ENCODE measurements at places on chromosomes 11 and 22.

- DNase-seq = no peak
These were observed 51.6 kb downstream of the DGCR2 start for GRCh38 chr22:19070397-19071169.

DNA sequence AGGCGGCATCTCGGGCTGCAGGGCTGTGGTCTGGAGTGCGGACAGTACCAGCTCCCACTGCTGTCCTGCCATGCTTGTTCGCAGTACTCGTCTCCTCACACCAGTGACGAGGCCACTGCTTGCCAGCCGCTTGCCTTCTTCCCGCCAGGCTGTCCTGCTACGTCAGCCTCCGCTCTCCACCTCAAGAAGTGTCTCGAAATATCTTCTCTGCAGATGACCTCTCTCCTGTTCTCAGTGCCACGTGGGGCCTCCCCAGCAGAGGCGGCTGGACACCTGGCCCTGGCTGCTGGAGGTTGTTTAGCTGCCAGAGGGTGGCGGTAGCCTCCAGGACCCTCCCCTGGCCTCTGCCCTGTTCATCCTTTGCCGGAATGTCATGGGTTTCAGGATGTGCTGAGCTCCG, 3.1 kb upstream of the CCDC188 start:
- DNase-seq = no peak

DNA sequence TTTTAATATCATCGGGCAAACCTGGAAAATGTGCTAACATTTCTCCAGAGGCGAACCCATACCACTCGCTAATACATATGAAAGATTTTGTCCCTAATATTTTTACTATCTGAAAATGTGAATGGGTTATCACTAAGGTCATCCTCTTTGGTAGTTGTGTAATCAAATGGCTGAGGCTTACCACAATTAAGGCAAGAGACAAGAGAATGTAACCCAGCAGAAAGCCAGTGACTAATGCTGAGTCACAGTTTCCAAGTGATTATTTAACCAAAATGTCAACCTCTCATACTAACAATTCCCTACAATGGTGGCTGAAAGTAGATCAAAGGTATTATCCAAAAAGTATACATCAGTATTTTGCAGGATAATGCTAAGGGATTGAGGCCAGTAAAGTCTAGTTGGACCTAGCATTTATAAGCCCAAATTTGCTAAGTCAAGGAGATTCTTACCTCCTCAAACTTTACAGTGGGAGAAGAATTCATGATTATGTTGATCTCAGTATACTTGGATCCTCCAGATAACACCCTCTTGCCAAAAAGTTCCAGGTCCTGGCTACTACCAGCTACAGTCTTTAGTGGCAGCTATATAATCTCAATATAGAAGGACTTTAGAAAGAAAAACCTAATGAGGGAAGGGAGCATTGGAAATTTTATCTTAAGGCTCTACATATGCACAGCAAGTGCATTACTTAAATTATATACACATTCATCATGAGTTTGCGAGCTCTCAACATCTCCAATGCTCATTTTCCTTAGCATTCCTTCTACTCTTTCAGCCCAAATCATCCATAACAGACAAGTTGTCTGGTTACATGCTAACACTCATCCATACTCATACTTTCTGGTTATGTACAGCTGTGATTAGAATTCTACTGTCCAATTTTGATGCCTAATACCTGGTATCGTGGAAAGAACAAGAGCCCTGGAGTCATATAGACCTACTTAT, 25.4 kb downstream of the SIK3 start:
- no peak for DNase-seq

DNA sequence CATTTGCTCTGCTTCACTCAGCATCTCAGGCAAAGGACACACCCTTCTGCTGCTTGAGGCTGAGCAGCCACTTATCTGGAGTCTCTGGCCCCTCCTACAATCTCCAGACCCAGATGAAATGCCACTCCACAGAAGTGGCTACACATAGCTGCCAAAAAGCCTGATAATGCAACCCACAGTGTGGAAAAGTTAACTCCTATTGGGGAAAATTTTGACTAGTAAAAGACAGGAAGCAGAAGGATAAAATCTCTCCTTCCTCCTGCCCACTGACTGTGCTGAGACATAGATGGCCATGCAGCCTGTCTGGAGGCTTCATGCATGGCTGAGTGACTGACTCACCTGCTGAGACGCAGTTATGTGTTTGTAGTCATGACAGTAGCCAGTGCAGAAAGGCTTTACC, 92.3 kb upstream of the TEAD1 start:
- peak; percentile 49 for DNase-seq

DNA sequence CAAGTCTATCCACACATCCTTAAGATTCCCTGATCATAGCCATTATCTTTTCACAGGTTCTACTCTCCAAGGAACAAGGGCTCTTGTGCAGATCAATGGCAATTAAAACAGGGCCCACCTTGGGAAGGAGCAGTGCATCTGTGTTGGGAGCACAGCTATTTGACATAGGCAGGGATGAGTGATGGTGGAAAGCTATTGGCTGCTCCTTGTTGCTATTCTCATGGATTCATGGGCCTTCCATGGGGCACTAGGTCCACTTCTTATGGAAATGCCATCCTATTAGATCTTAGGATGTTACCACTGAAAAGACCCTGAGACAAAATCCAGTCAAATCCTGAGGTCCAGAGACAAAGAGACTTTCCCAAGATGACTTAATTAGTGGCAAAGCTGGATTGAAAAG, 148.6 kb upstream of the MTNR1B start:
- DNase-seq = no peak

DNA sequence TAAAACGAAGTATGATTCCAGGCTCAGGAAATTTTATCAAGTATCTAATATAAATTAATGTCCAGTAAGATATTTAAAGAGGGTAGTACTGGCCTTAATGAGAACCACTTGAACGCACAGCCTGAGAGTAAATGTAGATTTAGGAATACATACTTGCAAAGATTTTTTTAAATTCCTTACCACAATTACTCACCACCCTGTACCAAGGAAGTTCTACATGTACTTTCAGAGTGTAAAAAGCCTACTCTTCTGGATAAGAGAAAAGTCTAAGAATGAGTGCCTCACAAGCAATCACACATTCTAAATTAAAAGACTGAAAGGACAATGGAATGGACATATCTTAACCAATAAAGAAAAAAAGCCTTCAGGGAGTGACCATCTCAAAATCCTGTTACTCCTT, 697.4 kb downstream of the DLG2 start:
- DNase-seq = no peak

- DNase-seq = no peak
These were observed 9.6 kb upstream of the MYH9 start for GRCh38 chr22:36397131-36398093.

DNA sequence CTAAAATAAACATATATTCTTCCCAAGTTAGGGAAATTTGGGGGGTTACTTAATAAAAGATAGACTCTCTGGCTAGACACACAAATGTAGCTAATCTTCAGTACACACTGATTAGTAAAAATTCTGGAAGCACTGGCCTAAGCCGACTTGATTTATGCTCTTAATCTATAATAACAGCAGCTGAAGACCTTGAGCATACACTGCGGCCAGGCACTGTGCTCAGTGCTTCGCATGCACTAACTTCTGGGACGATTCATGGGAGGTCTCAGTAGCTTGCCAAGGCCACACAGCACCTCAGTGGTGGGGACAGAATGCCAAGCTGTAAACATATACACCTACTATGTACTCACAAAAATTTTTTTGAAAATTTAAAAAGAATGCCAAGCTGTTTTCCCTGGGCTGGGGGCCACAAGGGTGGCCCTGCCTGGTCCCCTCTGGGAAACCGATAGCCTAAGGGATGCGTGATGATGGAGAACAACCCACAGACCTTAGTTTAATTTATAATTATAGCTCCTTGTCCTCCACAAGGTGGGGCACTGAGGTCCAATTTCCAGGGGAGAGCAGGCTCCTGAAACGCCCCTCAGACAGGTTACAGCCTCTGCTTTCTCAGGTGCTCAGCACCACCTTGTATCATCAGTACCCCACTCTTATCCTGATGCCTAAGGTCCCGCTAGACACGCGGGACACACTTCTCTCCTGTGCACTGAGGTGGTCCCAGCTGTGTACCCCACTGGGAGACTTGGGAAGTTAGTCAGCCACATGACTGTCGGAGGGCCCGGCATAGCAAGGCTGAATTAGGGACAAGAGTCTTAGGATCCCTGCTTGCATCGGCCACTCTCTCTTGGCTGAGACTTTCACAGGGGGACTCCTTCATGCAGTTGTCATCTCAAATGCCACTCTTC, 20.1 kb downstream of the SERPIND1 start:
- no peak for DNase-seq

GRCh38 chr22:39238966-39239505, 5.7 kb downstream of the PDGFB start:
- no peak for DNase-seq

- no peak for DNase-seq
These were observed at the start of gene CTSW for GRCh38 chr11:65879617-65880016. Gene CTSW, plus strand, starts transcription at chr11:65879837. Its CDS starts 18 bp downstream, at chr11:65879855.

DNA sequence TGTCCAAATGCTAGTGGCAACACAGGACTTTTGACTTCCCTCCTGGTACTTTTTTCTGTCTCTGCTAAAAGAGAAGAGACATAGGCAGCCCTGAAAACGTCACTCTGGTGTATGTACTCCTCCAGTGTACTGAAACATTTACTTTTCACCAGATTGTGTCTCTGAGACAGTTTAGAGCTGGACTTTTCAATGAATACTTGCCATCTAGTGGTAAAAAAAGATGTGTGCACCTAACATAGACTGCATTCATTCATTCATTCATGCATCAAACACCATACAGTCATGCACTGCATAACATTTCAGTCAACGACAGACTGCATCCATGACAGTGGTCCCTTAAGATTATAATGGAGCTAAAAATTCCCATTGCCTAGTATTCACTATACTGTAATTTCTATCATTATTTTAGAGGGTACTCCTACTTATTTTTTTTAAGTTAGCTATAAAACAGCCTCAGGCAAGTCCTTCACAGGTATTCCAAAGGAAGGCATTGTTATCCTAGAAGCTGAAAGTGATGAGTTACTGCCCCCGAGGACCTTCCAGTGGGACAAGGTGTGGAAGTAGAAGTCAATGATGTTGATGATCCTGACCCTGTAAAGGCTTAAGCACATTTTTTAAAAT, 186.2 kb downstream of the SPON1 start:
- DNase-seq = no peak

GRCh38 chr22:46241396-46242007, 8.6 kb downstream of the CDPF1 start:
- DNase-seq = no peak

DNA sequence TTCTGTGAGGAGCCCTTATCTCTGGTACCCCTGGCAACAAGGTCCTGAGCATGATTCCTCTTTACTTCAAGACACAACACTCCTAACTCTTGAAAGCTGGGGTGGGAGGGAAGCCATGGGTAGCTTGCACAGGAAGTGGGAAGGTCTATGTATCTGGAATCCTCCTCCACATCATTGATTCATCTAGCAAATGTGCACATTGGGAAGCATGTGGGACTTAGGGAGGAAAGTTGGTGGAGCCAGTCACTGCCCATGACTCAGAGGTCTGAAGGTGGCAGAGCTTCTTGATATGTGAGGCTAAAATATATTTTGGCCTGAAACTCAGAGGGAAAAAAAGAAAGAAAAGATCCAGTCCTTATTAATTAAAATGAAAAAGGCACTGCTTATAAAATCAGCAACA, 1000.9 kb downstream of the DLG2 start:
- DNase-seq = no peak

DNA sequence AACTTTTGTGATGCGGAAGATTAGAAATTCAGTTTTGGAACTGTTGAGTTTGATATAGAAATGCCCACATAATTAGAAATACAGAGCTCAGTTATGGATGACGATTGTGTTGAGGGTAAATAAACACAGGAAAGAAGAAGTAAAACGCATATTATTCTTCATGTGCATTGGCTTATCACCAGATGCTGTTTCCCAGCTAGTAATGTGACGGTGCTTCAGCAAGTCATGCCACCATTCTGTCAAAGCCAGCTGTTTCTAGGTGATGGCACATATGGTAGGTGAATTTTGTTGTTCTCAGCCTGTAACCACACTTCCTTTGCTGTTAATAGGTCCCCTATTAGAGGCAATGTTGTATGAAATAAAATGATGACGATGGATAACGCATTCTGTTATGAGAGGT, 68.9 kb downstream of the C11orf65 start:
- no peak for DNase-seq

- DNase-seq = peak; percentile 83
These were observed 33.0 kb downstream of the YWHAH start for GRCh38 chr22:31977141-31977841.

DNA sequence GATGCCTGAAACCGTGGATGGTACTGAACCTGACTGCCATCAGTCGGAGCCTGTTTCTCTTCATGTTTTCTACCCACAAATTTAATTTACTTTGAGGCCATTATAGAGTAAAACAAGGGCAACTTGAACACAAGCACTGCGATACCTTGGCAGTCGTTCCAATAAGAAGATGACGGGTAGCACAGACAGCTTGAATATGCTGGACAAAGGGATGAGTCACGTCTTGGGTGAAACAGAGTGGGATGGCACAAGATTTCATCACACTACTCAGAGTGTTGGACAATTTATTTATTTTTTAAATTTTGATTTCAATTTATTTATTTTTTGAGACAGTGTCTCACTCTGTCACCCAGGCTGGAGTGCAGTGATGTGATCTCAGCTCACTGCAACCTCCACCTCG, 5.7 kb downstream of the DIXDC1 start:
- no peak for DNase-seq

DNA sequence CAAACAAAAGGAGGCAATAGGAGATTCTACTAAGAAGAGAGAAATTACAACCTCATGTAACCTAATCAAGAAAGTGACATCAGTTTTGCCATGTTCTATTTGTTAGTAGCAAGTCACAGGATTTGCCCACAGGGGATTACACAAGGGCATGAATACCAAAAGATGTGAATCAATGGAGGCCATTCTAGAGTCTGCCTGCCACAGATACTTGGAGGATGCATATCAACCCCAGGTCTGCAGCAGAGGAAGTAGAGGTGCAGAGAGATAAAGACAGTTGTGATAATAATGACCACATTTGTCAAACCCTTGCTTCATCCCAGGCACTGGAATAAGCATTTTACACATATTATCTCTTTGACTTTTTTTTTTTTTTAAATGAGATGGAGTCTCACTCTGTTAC, 2.4 kb upstream of the ASCC2 start:
- DNase-seq = no peak

GRCh38 chr11:123132881-123133280, 62.2 kb downstream of the CLMP start:
- DNase-seq = no peak

- DNase-seq = no peak
These were observed 234.3 kb upstream of the NARS2 start for GRCh38 chr11:78808923-78809322.

- no peak for DNase-seq
These were observed 8.3 kb downstream of the SRSF8 start for GRCh38 chr11:95074792-95075563.

GRCh38 chr11:117505285-117505970, 177.8 kb downstream of the CEP164 start:
- no peak for DNase-seq

DNA sequence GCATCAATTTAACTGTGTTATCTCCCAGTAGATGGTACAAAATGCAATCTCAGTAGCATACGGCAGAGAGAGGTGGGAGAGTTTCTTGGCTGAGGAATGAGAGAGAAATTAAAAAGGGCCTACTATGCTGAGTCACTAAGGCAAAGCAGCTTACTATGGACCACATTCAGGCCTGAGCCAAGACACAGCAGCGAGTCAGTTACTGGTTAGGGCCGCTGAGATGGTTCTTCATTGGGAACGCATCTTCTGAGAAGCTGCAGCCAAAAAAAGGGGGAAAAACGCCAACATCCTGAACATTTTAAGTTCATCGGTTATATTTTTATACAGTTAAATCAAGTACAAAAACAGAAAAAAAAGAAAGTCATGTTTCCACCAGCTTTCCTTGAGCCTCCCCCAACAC, 61.1 kb upstream of the BDNF start:
- no peak for DNase-seq

Data from D341Med (cell line).